ENCODE measurements at places on chromosomes 3 and 15.

DNA sequence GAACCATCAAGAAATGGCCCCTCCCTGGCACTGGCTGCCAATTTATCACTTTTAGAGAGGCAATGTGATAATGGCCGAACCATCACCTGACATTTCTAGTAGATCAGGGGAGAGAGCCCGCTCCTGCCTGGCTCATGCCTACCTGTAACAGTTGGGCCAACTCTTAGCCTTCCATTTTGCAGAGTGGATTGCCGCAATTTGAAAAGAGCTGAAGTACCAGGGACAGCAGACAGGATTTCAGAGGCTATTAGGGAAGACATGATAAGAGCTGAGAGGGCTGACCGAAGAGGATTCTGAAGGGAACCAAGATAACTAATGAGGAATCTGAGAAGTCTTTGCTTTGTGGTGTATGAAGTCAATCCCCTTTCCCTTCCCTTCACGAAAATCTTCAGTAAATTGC, 121.2 kb upstream of the ANKRD28 start:
- DNase-seq, result no peak

GRCh38 chr3:130897316-130897715, 3.4 kb downstream of the ATP2C1 start:
- DNase-seq, result no peak

DNA sequence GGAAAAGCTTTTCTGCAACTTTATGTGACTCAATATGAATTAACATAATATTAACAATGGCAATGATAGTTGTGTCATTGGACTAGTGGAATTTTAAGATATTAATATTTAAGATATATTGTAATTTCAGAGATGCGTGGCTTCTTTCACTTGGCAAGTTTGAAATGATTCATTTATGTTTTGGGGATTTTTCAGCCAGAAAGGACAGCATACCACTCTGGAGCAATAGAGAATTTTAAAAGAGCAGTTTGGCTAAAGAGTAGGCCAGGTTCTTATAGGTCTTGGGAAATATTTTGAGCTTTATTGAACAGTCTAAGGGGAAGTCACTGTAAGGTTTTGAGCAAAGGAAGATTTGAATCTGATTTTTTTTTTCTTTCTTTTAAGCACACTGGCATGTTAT, 16.5 kb downstream of the GMPS start:
- DNase-seq, result no peak

- no peak for DNase-seq
Measured at GRCh38 chr3:81995329-81995728, 233.9 kb upstream of the GBE1 start.

DNA sequence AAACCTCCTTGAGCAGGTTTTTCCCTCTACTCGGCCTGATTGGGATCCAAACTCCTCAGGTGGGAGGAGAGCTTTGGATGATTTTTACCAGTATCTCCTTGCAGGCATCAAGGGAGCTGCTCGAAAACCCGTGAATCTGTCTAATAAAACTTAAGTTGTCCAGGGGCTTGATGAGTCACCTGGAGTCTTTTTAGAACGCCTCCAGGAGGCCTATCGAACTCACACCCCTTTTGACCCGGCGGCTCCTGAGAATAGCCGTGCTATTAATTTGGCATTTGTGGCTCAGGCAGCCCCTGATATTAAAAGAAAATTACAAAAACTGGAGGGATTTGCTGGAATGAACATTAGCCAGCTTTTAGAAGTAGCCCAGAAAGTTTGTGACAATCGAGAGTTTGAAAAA, 41.6 kb downstream of the ZBTB11 start:
- DNase-seq, result no peak

DNA sequence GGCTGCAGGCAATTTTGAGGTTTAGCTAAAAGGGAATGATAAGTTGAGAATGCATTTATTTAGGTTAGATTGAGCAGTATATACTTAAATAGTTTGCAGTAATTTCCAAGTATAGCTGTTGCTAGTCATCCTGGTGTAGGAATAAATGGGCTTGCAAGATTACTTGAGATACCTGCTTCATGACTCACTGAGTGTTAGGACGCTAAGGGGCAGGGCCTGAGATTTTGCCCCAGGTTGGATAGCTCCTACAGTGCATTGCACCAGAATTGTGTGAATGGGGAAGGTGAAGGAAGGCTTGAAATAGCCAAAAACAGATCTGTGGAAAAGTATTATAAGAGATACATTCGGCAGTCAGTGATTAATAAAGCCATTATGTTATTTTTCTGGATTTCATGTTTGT, 72.8 kb downstream of the KCNH8 start:
- DNase-seq, result no peak

DNA sequence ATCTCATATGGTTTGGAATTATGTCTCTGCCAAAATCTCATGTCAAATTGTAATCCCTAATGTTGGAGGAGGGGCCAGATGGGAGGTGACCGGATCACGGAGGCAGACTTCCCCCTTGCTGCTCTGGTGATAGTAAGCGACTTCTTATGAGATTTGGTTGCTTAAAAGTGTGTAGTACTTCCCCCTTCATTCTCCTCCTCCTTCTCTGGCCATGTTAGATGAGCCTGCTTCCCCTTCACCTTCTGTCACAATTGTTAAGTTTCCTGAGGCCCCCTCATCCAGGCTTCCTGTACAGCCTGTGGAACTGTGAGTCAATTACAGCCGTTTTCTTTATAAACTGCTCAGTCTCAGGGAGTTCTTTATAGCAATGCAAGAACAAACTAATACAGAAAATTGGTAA, 51.1 kb downstream of the NEDD4 start:
- DNase-seq, result no peak

DNA sequence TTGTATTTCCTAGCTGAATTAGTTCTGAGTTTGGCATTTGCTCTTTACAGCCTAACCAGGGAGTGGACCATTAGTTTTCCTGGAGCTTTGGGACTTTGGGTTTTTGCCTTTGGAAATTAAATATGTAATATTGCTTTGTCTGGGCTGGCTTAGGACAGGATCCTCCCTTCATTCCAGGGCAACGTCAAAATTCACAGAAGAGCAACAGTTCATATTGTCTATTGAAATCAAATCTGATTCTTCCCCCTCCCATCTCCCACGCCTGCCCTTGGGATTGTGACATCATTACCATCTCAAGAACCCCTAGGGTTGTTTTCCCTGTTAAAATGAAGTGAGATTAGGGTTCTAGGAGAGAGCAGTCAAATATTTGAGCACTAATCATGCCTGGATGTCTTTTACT, 194.1 kb downstream of the ROBO2 start:
- no peak for DNase-seq

DNA sequence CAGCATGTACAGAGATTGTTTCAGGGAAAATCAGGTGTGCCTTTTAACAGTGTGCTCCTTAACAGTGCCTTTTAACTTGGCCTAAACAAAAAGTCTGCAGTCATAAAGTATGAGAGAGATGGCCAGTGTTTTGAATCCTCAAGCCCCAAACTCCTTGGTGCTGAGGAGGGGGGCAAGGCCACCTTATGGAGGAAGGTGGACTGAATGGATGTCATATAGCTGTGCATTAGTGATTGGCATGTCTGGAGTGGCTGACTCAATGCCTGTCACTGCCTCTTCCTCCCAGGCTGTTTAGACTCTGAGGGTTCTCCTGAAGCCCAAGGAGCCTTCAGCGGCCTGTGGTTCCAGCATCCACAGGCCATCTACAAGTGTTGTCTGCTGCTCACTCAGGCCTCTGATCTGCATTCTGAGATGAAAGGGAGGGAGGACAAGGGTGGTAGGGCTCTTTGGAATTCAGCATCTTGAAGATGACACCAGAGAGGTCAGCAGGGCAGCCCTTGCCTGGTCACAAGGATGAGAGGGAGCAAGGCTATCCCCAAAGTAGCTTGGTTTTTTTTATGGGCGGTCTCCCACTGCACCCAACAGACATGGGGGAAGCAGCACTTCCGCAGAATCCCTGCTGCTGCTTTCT, 1.5 kb downstream of the FOXL2NB start:
- DNase-seq, result no peak

DNA sequence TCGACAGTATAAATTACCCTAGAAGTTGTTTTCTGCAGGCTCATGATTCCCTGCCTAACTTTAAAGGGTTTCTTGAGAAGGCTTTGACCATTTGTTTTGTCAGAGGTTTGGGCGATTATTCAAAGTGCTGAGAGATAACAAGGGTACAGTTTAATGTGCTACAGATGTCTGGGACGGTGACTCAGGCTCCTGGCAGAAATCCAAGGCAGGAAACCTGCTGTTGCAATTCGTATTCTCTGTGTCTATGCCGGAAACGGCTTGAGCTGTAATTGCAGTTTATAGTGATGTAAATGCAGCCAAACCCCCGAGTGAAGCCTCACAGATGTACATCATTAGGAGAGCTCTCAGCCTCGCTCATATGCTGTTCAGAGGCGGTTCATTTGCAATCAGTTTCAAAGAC, 65.6 kb downstream of the SYNPR start:
- peak; percentile 77 for DNase-seq

DNA sequence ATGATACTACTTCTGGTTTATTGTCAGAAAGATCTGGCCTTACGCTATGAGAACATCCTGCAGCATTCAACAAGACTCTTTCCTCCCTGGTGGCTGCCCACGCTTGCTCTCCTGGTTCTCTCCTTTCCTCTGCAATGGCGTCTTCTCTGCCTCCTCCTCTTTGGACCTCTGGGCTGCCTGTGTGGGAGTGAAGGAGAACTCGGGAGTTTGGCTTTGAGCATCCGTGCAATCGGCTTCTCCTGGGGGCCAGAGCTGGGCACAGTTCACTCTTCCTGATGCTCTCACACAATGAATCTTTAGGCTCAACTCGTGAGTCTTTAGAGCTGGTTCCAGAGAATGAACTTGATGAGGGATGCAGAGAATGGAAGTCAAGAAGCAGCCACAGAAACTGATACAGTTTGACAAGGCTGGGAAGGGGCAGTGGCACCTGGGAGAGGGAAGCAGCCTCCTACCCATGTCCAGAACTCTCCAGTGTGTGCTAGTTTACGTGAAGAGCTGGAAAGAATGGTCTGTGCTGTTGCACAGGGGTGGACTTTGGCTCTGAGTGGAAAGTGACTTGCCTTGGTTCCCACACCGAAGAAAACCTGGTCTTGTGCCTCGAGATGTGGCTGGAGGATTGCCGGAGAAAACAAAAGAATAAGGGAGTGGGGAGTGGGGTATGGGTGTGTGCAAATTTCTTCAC, 37.9 kb downstream of the RPLP1 start:
- DNase-seq, result no peak

GRCh38 chr3:46122091-46122490, 86.0 kb downstream of the CCR1 start:
- no peak for DNase-seq

DNA sequence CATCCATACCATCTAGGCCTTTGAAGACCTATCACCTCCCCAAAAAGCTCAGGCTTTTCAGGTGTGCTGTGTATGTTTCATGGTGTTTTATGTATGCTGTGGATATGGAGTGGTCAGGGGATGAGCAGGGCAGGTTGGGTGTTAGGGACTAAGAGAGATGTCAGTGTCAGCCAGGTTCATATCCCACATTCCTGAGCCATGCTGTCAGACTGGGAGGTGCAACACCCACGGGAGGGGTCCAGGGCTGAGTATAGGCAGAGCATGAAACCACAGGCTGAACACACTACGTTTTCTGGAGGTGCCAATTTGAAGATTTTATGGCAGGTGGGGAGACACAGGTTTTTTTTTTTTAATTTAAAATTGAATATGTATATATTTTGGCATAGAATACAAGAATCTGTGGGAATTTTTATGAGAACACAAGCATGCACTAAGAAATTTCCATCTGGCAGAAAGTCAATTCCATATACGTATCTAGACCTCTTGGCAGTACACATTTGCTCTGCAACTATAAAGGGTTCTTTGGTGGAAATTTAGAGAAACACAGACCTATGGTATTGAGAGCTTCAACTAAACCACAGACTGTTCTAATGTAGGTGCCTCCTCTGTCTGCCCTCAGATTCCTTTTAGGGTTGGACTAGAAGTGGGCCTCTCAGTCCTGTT, 101.9 kb upstream of the RNU6-1 start:
- no peak for DNase-seq

DNA sequence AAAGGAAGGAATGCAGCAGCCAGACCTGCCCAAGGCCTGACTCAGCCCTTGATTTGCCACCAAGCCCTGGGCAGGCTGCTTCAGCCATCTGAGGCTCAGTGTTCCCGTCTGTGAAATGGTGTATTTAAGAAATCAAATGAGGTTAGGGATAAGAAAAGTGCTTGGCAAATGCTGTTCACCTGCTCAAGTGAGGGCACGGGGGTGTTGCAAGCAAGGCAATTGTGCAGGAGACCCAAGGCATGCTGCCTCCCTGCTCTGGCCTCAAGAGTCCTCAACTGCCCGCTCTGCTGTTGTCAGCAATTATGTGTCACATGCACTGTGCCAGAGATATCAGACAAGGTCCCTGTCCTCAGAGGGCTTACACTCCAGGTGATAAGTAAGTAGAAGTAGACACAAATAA, 101.8 kb downstream of the TPRA1 start:
- DNase-seq, result no peak

- DNase-seq, result no peak
Measured at GRCh38 chr15:80804970-80805495, 25.9 kb downstream of the CEMIP start.

GRCh38 chr3:167116120-167116922, 263.8 kb downstream of the ZBBX start:
- DNase-seq, result no peak

- DNase-seq, result no peak
Measured at GRCh38 chr3:121529308-121529707, 16.5 kb downstream of the POLQ start.

DNA sequence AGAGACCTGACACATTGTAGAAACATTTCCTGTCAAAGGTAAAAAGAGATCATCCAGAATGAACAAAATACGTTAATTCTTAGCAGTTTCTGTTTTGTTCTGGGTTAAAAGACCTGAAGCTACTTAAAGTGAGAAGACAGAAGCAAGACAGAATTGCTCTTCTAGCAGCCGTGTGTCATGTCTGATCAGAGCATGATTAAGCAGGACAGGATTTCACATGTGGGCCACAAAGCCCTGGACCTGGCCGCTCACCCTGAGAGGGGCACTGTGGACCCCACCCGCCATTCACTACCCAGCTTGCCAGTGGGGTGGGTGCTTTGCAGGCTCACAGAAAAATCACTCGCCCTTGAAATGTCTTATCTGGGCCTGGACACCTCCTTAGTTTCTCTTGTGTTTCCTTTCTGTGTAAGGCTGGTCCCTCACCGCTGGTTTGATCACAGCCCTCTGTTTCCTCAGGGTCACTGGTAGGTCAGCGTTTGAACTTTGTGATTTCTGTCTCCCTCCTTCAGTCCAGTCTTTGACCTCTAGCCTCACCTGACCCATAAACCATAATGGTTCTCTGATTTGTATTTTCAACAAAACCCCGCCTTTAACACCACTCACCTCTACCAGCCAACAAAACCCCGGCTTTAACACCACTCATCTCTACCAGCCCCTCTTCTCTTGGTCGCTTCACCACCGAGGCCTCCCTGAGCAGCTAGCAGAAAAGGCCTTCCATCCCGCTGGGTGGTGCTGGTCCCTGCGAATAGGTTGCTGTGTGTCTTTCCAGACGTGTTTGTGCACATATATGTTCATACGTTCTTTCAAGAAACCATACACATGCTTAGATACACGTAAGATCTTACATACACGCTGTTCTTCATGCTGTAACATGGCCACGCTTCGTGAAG, 185.0 kb downstream of the OR4M2 start:
- no peak for DNase-seq

Data from SJCRH30 (cell line).